Foreskin fibroblast (primary cell): ENCODE measurements at places on chromosomes 11 and 22.
A peak's percentile ranks its signal among the peaks of the same experiment; 100 is the strongest.

GRCh38 chr22:30286813-30287647, 2.3 kb downstream of the CASTOR1 start:
- no peak for DNase-seq

DNA sequence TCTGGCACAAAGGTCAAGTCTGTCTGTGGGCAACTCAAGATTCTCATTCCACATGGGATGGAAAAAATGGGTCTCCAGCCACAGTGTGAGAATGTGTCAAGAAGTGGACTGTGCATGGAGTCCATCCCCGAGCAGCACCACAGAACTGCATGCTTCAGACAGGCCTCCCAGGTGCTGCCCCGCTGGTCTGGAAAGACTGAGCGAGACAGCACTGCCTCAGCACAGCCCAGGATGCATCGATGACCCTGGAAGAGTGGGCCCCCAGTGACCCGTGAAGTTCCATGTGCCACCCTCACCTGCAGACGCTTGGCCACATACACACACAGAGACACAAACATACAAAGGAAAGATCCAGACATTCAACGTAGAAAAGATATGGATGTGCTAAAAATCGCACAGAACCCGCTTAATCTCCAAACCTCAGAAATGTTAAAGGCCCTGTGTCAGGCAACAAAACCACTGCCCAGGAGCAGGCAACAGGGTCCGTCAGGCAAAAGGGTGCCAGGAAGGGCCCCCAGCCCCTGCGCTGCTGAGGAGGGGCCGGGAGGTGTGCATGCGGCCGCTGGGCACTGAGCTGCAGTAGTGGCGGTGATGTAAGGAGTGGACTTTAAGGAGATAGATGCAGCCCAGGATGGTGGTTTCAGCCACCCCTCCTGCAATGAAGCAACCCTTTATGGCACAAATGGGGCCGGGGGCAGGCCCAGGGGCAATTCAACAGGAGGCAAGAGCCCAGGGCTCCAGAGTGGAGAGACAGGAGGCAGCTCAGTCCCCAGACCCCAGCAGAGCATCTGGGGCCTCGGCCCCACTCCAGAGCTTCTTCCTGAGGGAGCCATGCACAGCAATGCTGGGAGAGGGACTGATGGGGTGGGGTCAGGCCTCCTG, 84.7 kb downstream of the DGCR2 start:
- no peak for DNase-seq

- no peak for DNase-seq
These were observed 288.8 kb upstream of the C11orf87 start for GRCh38 chr11:109133159-109133558.

- no peak for DNase-seq
These were observed 886.3 kb upstream of the RAG2 start for GRCh38 chr11:37484298-37484697.

DNA sequence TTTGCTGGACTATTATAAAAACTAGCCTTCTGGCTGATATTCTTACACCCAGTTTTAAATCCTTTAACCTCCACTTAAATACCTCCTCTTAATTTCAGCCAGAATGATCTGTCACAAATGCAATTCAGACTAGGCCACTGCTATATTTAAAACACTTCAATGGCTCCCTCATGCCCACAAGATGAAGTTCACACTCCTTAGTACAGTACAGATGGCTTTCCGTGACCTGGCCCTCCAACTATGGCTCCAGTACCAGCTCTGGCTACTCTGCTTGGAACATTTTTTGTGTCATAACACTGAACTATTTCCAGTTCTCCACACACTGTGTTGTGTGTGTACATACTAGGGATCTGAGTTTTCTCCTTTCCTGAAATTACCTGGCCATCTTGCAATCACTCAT, 353.4 kb downstream of the SOX6 start:
- DNase-seq = no peak

- peak; percentile 51 for DNase-seq
These were observed 69.1 kb downstream of the NAT10 start for GRCh38 chr11:34174412-34175041.

GRCh38 chr11:125073616-125074483, 10.7 kb downstream of the SLC37A2 start:
- DNase-seq = no peak

- peak; percentile 71 for DNase-seq
These were observed 679 bp upstream of the DPP3 start for GRCh38 chr11:66479394-66480116.

- DNase-seq = no peak
These were observed 114.6 kb upstream of the SESN3 start for GRCh38 chr11:95345651-95346050.

GRCh38 chr11:70544774-70545609, 146.7 kb downstream of the CTTN start:
- no peak for DNase-seq

GRCh38 chr11:40170078-40170477, 1289.4 kb downstream of the LRRC4C start:
- DNase-seq = no peak

GRCh38 chr11:69240332-69241074, 53.5 kb upstream of the MYEOV start:
- DNase-seq = no peak

DNA sequence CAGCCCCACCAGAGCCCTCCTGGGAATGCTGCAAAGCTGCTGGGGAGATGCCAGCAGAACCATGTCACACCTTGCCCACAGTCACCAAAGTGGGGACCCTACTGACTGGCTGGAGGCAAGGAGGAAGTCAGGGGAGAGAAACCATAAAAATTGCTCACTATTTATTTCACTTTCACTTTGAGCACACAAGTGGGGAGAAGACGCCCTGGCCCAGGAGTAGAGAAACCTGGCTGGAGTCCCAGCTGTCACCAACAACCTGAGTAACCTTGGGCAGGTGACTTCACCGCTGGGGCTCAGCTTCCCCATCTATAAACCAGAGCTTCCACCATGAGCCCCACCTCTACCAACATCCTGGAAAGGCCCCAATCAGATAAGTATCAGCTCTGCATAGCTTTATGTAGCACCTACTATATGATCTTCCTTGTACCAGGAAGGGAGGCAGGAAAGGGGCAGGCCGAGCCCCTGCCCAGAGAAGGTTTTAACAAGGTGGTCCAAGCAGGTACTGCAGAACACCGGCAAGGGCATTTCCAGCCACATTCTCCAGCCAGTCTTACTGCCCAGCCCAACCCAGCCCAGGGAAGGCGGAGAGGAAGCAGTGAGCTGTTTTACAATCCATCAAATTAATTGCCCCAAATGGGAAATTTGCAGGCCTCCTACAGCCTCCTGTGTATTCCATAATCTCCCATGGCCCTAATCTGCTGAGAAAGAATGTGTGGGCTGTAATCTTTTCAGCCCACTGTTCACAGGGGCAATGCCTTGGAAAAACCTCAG, 27.6 kb downstream of the PLEKHA7 start:
- DNase-seq = no peak

DNA sequence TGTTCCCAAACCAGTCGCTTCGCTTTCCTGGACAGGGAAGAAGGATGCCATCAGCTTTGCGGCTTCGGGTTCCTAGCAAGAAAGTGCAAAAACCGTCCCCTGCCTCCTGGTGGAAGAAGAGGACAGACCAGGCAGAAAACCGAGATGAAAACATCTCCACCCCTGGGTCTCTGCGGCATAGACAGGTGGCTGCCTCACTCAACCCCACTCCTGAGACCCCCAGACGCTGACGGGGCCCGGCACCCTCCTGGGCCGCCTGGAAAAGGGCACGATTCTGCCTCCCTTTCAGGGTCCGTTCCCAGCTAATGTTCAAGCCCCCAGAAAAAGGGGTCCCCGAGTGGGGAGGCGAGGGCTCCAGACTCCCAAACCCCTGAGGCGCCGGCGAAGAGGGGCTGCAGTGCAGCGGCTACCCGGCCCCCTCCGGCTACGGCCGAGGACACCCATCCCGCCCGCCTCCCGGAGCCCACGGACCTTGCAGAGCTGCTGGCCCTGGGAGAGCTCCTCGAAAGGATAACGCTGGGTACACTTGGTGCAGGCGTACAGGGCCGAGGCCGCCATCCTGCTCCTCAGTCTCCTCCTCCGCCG, 569 bp downstream of the FAM76B start:
- peak; percentile 30 for DNase-seq

DNA sequence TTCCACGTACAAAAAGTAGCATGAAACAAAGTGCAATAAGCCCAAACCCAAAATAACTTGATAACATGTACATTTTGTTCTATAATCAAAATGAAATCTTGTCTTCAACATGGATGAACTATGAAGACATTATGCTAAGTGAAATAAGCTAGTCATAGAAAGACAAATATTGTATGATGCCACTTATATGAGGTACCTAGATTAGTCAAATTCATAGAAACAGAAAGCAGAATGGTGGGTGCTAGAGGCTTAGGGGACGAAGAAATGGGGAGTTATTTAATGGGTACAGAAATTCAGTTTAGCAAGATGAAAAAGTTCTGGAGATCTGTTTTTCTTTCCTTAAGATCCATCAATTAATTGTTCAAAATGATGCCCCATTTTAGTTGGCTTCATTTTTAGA, 7.5 kb downstream of the PGM2L1 start:
- no peak for DNase-seq

GRCh38 chr11:120065176-120065575, 72.7 kb downstream of the TRIM29 start:
- no peak for DNase-seq

- no peak for DNase-seq
These were observed 639 bp downstream of the INCENP start for GRCh38 chr11:62124186-62125113.

GRCh38 chr11:79794484-79795393, 353.9 kb upstream of the TENM4 start:
- DNase-seq = no peak

GRCh38 chr11:88543902-88544655, 206.5 kb upstream of the CTSC start:
- DNase-seq = peak; percentile 97

GRCh38 chr11:122478986-122479385, 176.5 kb upstream of the UBASH3B start:
- no peak for DNase-seq

GRCh38 chr22:49568751-49569285, 258.9 kb downstream of the BRD1 start:
- DNase-seq = no peak

DNA sequence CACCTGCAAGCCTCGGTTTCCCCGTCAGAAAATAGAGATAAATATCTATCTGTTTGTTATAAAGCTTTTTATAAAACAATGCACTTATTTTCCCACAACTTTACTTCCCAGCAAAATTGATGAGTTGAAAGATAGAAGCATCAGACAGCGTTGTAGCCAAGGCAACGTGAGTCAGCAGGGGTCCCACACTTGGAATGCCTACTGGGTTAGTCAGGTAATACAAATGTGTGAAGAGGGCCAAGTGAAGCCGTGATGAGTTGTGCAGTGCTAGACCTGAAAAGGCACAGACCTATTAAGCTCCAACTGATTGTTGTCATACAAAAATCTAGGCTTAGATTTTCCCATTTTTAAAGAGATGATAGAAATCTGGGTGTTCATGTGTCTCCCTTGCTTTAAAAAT, 118.7 kb downstream of the PGR start:
- no peak for DNase-seq

GRCh38 chr22:19576460-19577421, 52.5 kb upstream of the CLDN5 start:
- DNase-seq = peak; percentile 73

DNA sequence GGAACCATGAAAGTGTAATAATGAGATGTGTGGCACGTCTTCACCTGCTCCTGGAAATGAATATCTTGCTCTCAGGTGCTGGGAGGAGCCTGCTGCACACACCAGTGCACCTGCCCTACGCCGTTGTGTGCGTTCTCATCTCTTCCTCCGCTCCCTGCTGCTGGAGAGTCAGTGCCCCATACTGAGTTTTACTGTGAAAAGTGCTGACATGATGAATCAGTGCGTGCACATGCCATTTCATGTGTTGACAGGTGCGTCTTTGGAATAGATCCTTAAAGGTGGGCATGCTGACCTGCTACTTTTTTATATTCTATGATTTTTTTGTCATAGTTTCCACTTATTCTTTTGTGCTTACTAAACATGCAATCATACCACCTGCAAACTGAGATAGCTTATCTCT, 1015.8 kb downstream of the BRD1 start:
- no peak for DNase-seq

GRCh38 chr11:118536726-118537125, 5.7 kb downstream of the TMEM25 start:
- peak; percentile 34 for DNase-seq

- peak; percentile 79 for DNase-seq
These were observed 48.5 kb downstream of the APOL1 start for GRCh38 chr22:36301384-36301828.

DNA sequence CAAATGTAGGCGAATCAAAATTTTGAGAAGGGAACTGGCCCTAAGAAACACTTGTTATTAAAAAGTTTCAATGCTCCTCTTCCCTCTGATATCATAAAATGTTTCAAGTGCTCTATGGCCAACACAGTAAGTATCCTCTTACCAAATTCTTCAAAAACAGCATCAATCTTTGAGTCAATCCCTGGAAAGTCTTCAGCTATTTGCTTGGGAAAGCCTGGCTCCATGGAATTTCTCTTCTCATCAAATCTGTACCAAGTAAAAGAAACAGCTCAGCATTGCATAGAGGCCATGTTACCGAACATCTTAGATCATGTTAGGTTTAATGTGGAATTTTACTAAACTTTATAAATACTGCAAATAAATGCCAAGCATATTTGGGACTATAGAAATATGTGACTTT, 6.3 kb downstream of the MMP3 start:
- no peak for DNase-seq

GRCh38 chr11:73789279-73789670, 1.6 kb downstream of the MRPL48 start:
- DNase-seq = peak; percentile 16

DNA sequence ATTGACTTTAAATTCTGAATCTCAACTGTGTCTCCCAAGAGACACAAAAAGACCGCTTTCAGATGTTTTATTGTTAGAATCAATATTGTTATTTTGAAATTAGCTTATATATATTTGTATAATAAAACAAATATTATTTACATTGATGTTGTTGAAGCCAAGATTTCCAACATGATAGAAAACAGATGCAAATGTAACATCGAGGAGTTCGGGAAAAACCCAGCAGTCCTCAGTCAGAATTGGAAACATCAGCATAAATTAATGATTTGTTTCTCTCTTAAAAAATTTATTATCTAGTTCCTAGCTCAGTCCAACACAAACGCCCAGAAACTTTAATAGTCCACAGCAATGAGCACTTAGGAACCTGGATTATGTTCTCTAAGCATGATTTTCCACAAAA, 1330.4 kb downstream of the TBC1D22A start:
- DNase-seq = no peak

DNA sequence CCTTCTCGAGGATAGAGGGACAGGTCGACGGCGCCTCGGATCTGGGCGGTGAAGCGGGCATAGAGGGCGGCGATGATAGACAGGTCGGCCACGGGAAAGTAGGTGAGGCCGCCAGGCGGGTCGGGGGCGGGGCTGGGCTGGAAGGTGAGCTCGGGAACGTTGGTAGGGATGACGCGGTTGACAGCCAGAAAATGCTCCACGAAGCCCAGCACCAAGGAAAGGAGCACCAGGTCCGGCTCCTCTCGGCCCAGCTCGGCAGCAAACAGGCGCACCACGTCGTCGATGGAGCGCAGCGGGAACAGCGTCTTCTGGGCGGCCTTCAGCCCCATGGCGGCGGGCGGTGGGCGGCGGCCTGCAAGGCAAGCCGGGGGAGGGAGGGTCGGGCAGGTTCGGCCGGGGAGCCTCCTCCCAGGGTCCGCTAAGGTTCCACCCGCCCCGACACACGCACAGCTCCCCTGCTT, 540 bp downstream of the MEN1 start:
- no peak for DNase-seq
